Naive thymus-derived CD8-positive, alpha-beta T cell (primary cell): ENCODE measurements at places on chromosomes 11 and 22. TPM values are rescaled to one million over a fixed set of nuclear protein-coding genes. Genes with fewer than 3 reads are reported as not detected.

The CSNK2A3 gene
- total RNA-seq, result 1.5 TPM

The USH1C gene
- not detected for total RNA-seq

The POU2AF3 gene
- total RNA-seq, result not detected

The MS4A10 gene
- total RNA-seq, result not detected

The OR5I1 gene
- not detected for total RNA-seq

The TMEM45B gene
- total RNA-seq, result 6.1 TPM

The VSIG10L2 gene
- not detected for total RNA-seq

The SCGB2A2 gene
- total RNA-seq, result not detected

The CHRM1 gene
- total RNA-seq, result not detected
